ENCODE measurements at places on chromosomes 4 and X. TPM values are rescaled to one million over a fixed set of nuclear protein-coding genes. Genes with fewer than 3 reads are reported as not detected.
A peak's percentile ranks its signal among the peaks of the same experiment; 100 is the strongest.

The VCX3A gene
- total RNA-seq: not detected

The NAP1L2 gene
- 4.8 TPM for total RNA-seq

The TMPRSS11D gene
- total RNA-seq: not detected

The BCAP31 gene
- 42.1 TPM for total RNA-seq

The CXCL9 gene
- total RNA-seq: not detected

The CXCL11 gene
- not detected for total RNA-seq

The EGF gene
- not detected for total RNA-seq

The SAGE1 gene
- not detected for total RNA-seq

The MID1IP1 gene
- 40.9 TPM for total RNA-seq

The PRR32 gene
- not detected for total RNA-seq

GRCh38 chr4:159926871-159927270 lies 824.0 kb downstream of the RAPGEF2 start:
- no peak for DNase-seq

DNA sequence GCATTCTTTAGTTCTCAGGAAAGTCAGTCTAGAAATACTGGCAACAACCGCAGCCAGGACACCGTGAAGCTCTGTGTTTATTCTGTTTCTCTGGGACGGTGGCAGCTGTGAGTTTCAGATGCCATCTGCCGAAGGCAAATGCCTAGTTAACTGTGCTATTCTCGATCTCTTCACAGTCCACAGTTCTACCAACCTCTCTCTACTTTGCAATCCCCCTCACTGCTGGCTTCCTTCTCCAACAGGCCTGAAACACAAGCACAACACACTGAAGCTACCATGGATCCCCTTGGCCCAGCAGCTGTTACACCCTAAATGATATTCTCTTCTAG lies 118.8 kb downstream of the ZNF827 start:
- DNase-seq: no peak

DNA sequence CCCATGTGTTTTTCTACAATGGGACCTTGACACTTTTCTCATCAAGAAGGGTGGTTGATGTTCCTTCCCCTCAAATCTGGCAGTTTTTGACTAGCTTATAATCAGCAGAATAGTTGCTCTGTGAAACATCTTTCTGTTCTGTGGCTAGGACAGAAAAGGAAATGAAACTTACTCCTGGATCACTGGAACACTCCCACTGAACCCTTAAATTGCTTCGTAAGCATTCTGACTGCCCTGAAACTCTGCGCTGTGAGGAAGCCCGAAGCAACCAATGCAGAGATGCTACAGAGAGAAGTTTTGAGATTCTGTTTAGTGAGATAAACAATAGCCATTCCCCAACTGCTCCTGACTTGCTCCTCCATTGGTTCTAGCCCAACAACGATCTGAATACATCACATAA lies 602.2 kb downstream of the CENPC start:
- DNase-seq: no peak

DNA sequence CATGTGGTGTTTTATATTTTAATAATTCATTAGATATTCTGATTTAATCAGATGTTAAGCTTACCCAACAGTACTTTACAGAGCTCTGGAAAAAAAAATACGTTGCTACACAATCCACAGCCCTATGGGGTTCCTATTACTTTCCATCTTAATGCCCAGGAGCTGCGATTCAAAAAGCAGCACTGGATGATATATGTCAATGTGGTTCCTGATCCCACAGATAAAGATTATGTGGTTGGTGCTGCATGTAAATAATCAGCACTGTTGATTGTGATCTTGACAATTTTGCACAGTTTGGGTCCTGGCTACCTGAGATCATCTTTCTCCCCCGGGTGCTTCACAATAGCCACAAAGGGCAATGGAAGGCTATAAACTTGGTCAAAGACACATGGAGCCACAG lies 72.7 kb upstream of the DCLK2 start:
- no peak for DNase-seq

- DNase-seq: peak; percentile 47
Measured at GRCh38 chrX:111098874-111099273, 2.9 kb downstream of the PAK3 start.

GRCh38 chr4:122728856-122729255 lies 3.6 kb upstream of the BBS12 start:
- DNase-seq: no peak

DNA sequence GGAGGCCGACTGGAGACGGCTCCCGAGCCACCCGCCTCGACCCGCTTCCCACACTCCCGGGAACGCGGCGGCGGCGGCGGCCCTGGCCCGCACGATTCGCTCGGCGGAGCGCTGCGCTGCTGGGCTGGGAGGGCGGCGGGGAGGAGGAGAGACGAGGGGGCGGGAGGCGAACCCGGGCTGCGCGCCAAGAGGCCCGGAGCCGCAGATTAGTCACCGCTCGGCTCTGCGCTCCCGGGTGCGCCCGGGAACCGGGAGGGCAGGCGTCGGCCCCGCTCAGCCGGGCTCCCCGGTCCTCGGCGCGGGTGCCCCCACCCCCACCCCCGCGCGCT lies 11.2 kb upstream of the BCOR start:
- peak; percentile 45 for DNase-seq

DNA sequence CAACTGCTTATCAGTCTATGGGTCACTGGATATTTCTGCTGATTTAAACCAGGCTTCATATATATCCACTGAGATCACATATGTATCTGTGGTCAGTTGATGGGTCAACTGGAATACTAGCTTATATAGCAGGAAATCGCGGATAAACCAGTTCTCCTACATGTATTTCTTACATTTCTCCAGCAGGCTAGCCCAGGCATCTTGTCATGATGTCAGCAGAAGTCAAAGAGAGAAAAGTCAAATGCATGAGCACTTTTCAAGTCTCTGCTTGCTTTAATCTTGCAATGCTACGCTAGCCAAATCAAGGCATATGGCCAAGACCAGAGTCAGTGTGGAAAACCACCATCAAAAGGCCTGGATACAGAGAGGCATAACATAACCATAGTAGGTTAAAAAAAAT lies 1008.8 kb upstream of the DIAPH2 start:
- no peak for DNase-seq

DNA sequence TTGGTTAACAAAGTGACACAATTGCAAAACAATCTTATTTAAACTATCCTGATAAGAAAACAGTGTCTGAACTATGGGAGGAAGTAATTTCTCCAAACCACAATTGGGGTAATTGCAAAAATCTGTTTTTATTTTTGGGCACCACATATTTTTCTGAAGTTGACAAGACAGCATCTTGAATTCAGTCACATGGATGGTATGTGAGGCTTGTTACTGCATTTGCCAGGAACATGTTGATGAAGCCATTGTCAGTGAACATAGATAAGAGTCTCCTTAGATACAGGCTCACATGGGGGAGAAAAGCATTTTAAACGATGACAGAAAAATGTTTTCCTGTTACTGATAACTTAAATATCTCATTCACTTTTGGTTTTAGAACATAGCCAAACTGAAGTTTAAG lies 5.5 kb upstream of the USP53 start:
- no peak for DNase-seq

- no peak for DNase-seq
Measured at GRCh38 chr4:27043200-27043599, 182.6 kb downstream of the STIM2 start.

GRCh38 chrX:95762716-95763115 lies 921.9 kb upstream of the DIAPH2 start:
- no peak for DNase-seq

DNA sequence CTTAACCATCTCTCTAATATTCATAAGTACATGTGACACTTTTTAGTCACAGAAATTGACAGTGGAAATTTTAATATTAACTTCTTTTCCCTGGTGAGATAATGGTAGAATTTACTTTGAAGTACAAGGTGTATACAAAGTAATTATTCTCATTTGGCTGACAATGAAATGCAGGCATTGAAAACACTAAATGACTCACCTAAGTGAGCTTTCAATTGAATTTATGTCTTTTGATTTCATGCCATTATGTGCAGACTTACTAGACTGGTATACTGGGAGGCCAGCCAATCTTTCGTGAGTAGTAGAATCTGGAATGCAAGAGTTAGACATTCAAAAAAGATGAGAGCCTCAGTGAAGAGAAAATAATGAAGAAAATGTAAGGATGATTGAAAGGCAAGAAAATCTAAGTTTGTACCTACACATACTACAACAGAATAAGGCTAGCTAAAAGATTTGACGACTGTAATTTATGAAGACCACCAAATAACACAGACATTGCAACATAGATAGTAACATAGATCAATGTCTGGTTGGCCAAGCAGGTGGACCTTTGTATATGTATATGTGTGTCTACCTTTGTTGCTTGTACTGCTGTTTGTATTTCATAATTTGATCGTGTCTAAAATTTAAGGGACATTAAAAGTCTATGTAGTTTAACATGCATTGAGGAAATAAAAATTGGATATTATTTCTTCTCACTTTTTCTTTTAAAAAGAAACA lies 459.7 kb downstream of the IL15 start:
- DNase-seq: no peak

DNA sequence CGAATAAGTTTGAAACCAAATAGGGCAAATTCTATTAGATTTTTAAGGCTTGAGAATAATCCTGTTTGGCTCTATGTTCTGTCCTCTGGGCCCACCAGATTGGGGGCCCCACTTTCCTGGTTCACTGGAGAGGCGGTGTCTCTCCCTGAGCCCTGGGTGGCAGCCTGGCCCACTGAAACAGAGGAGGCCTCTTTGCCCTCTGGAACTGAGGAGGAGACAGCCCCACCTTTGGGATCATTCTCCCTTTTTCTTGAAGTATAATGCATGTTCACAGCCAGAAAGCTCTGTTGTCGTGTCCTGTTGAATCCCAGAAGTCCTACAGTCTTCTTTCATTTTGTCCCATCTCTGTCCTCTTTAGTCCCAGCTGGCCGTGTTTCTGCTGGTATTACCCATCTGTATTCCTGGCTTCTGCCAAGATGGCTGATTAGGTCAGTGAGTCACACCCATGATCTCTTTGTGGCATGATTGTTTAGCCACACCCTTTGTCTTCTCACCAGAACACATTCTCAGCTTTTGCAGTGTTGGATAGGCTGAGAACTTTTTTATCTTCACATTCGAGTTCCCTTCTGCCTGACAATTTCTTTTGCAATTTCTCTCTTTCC lies 8.1 kb upstream of the TBC1D25 start:
- no peak for DNase-seq

DNA sequence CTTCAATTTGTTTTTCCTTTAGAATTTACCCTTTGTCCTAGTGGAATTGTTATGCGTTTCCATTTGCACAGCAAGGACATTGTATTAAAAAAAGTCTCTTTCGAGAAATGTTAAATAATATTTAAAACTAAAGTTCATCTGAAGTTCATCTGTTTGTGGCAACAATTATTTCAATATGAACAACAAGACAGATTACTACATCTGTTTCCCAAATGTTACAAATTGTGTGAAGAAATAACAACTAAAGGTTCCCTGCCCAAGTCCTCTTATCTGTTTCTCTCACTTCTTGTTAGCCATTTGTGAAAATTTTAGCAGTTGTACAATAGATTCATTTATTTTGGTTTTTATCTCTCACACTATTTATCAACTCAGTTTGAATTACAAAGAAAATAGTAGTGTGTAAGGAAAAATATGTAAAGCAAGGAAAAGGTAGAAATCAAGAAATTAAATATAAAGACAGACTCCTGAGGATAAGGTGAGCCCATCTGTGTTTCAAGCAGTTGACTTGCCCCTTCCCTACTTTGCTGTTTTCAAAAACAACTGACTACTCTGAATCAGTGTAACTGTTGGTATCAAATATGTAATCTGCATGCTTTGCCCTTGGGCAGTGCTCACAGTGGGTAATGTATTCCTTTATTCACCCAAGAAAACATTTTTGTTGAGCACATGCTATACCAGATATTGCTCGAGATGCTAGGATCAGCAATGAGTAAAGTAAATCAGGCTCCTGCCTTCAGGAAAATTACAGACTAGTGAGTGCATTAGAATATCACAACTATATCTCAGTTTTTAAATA lies 118.9 kb upstream of the PCDH7 start:
- DNase-seq: no peak

Data from CD4-positive, alpha-beta T cell (primary cell).